ENCODE measurements at places on chromosomes 1 and 21.
A peak's percentile ranks its signal among the peaks of the same experiment; 100 is the strongest.

- no peak for DNase-seq
Observed at GRCh38 chr1:108718927-108719655, 6.4 kb downstream of the FNDC7 start.

DNA sequence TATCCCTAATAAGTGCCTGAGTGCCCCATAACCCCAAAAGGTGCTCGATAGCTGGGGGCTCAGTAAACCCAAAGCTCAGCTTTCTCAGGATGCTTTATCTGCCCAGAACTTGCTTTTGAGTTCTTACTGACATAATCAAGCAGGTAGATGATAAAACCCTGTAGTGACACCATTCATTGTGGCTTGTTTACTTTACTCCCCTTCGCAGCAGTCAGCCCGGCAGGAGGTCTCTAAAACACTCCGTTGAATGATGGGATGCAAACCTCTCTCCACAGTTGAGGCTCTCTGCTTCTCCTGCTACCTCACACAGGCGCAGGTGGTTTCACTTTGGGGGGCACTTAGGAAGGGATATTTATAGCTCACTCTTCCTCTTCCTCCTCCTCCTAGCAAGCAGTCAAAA lies 349.4 kb downstream of the HLX start:
- no peak for DNase-seq

GRCh38 chr1:40954626-40955025 lies 24.9 kb upstream of the CTPS1 start:
- no peak for DNase-seq

DNA sequence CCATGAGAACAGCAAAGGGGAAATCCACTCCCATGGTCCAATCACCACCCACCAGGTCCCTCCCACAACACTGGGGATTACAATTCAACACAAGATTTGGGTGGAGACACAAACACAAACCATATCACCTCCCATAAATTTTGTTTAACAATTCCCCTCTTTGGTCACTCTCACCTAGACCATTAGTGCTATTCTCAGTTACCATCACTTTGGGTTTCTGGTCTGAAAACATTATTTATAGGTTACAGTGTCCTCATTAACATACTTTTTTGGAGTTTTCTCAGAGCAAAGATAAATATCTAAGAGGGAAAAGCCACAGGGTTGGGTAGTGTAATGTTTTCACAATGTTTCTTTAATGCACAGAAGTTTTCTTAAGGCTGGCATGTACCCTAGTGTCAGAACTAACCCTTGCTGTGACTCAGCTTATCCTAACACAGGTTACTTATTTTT lies 47.7 kb upstream of the DNAH14 start:
- DNase-seq = no peak

GRCh38 chr1:17404034-17404684 lies 32.2 kb downstream of the PADI6 start:
- DNase-seq = no peak

GRCh38 chr1:175757381-175758015 lies 14.1 kb upstream of the TNR start:
- peak; percentile 48 for DNase-seq

GRCh38 chr1:89945852-89946476 lies 48.9 kb upstream of the ZNF326 start:
- no peak for DNase-seq

- DNase-seq = no peak
Observed at GRCh38 chr1:167431261-167431908, 86.9 kb downstream of the CD247 start.

- peak; percentile 30 for DNase-seq
Observed at GRCh38 chr1:151327903-151328674, 873 bp upstream of the PI4KB start.

DNA sequence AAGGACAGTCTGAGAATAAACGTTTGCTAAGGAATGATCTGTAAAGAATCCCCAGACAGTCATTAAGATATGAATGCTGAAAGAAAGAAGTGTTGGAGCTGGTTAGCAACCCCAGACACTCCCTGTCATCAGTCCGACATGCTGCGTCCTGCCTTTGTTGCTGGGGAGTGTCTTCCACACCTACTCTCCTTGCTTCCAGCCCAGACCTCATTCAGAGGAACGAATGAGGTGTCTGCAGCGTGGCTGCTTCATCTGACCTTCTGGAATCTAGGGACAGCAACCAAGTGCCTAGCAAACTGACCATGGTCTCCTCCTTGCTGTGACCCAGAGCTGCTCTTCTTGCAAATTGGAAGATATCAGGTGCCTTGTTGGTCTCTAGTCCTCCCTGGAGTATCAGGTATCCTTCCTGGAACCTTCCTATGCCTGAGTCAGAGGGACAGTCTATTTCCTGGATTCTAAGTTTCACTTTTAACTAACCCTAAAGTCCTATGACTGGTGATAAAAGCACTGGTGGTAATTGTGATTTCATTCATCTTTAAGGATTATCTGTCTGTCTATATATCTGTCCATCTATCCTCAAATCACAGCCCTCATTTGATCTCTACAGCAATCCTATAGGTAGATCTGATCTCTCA lies 45.3 kb downstream of the NFASC start:
- no peak for DNase-seq

DNA sequence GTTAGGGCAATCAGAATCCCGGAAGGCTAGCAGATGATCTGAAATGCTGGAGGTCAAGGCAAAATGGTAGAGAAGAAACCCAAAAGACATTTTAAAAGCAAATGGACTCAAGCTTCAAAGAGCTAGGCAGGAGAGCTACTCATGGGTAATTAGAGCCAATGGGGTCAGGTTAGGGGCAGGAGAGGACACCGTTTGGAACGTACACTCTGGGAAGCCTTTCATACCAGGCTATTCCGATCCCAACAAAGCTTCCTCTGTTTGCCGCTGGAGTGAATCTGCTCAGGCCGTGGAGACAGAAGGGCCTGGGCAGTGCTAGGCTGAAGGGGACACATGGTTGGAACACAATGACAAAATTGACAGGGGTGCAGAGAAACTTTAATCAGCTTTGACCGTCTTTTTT lies 346.6 kb downstream of the RPS6KC1 start:
- no peak for DNase-seq

- DNase-seq = no peak
Observed at GRCh38 chr1:172885971-172886370, 164.8 kb downstream of the TNFSF18 start.

- no peak for DNase-seq
Observed at GRCh38 chr21:31316488-31317169, 27.4 kb downstream of the TIAM1 start.

DNA sequence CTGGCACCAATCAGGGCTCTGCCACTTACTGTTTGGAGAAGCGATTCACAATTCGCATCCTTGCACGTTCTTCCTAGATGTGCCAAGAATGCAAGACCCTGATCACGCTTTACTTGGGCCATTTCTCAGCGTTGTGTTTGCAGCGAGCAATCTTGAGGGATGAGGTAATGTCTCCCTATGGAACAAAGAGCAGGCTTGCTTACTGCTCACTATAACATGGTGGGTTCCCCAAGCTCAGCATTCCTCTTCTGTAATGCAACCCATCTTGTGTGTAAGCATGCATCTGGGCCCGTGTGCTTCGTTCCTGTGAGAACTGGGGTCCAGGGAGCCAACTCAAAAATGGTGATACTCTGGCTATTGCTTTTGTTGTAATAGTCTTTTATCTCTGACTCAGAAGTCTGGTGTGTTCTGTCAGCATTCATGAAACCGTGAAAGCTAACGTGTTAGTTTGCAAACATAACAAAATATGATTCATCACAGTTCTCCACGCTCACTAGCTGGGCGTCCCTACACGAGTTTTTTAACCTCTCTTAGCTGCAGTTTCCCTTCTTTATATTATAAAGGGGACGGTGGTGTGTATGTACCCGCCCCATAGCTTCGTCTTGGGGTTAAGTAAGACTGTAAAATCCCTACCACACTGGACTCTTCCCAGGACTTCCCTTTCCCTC lies 33.3 kb downstream of the DNTTIP2 start:
- DNase-seq = peak; percentile 18

DNA sequence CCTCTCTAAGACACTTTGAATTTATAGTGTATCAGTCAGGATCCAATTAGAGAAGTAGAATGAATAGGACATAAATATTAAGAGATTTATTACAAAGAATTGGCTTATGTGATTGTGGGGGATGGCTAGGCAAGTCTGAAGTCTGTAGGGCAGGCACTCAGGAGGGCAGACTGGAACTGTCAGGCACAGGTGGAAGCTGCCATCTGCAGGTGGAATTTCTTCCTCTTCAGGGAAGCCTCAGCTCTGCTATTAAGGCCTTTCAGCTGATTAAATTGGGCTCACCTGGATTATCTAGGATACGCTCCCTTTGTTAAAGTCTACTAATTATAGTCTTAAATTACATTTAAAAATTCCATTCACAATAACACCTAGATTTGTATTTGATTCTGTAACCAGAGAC lies 92.0 kb upstream of the HAO2 start:
- DNase-seq = no peak

GRCh38 chr1:31335007-31335406 lies 37.9 kb downstream of the FABP3 start:
- DNase-seq = peak; percentile 7

GRCh38 chr1:79193211-79194079 lies 186.9 kb upstream of the ADGRL4 start:
- DNase-seq = peak; percentile 18

GRCh38 chr1:234735916-234736315 lies 125.9 kb upstream of the IRF2BP2 start:
- no peak for DNase-seq

DNA sequence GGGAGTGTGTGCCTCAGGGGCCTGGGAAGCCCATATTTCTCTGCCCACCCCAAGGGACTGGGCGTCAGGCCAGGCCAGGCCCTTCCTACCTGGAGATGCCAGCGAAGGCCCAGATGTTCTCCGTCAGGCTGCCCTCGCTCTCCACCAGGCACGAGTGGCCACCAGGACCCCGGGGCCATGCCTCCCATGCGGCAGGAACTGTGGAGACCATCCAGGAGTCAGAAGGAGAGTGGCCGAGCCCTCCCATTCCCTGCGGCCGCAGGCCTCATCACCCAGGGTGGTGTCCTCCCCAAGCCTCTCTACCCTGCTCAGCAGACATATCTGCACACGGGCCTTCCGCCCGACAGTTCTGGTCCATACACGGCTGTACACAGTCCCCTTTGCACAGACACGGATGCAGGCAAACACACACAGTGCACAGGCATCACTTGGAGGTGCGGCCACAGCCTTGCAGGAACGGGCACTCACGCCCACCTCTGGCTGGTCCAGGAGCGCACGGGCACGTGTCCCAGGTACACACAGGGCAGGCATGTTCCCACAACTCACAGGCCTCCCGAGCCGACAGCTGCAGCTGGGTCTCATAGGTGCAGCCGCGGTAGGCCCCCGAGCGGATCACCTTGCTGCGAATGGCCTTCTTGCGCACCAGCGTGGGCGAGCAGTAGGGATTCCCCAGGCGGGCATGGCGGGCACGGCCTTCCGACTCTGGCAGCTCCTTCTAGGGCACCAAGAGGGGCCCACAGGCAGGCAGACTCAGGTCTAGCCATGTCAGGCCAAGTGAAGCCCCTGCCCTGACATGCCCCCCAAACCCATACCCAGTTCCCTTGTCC lies 5.9 kb upstream of the KIF17 start:
- DNase-seq = no peak

DNA sequence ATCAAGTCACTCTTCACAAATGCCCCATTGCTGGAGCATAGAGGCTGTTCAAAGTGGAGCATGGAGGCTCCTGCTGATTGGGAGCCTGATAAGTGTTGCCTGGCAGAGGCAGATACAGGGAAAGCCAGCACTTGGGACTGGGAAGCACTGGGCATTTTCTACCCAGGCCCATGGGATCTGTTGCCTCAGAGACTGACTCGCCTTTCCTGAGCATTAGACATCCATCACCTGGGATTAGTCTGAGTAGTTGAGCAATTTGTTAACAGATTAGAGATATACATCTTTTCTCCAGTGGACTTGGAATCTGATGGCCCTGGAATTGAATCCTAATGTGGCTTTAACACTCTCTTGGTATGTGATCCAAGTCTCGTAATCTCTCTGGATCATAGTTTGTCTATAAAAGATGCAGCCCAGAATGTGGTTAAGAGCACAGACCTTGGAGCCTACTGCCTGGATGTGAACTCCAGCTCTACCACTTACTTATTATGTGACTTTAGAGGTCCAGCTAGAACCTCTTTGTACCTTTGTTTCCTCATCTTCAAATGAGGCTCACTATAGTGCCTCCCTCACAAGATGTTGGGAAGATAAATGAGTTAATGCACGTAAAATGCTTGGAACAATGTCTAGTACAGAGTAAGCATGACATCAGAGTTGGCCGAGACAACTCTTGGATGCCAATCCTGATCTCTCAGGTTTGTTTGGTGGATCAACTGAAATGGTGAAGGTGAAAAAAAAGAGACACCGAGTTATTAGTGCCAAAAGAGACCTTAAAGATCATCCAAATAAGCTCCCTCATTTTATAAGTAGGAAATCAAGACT lies 38.3 kb upstream of the NRDC start:
- no peak for DNase-seq

GRCh38 chr1:209150114-209150513 lies 433.4 kb upstream of the CAMK1G start:
- DNase-seq = no peak

DNA sequence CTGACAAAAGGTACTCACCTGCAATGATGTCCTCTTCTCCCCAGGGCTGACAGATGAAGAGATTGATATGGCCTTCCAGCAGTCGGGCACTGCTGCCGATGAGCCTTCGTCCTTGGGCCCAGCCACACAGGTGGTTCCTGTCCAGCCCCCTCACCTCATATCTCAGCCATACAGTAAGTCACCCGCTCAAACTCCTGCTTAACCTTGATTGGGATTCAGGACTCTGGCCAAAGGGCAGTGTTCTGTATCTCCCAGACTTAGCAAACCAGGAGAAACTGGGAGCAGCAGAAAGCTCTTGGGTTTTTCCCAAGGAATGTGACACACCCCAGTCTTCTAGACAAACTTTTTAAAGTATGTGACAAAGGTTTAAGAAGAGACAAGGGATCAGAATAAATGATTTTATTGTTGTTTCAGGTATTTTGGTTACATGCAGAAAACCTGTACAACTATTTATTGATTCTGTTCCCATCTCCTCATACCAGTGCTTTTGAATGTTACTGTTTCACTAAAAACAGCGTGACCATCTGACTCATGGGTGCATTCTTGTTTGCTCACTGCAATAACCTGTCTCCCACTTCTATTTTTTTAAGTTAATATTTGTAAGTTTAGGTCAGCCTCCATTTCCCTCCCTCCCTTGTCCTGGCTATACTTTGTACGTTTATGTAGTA lies 124.6 kb downstream of the PEX14 start:
- peak; percentile 63 for DNase-seq

GRCh38 chr1:27787895-27788294 lies 14.9 kb downstream of the STX12 start:
- DNase-seq = no peak

GRCh38 chr1:36166938-36167905 lies 11.3 kb downstream of the MAP7D1 start:
- no peak for DNase-seq

DNA sequence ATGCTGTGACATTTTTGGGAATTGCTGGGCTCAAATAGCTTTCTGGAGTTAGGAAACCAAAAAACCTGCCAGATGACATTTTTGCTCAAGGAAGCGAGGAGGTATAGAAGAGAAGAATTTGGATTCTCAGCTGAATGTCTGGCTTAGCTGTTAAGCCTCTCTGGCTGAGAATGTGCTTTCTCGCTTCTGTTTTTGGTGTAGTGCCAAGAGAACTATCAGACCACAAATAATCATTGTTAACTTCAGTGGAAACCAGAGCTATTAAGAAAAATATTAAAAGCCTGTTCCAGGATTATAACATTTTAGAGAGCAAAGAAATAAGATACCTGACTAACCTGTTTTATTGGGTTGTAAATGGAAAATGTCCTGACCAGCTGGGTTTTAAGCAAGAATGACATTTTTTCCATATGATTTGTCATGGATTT lies 39.5 kb upstream of the DIPK1A start:
- DNase-seq = no peak
